NCI-H2029 (cell line): ENCODE measurements at places on chromosomes 2 and 18.

GRCh38 chr18:39365836-39366485, 1800.4 kb upstream of the CELF4 start:
- DNase-seq: no peak

DNA sequence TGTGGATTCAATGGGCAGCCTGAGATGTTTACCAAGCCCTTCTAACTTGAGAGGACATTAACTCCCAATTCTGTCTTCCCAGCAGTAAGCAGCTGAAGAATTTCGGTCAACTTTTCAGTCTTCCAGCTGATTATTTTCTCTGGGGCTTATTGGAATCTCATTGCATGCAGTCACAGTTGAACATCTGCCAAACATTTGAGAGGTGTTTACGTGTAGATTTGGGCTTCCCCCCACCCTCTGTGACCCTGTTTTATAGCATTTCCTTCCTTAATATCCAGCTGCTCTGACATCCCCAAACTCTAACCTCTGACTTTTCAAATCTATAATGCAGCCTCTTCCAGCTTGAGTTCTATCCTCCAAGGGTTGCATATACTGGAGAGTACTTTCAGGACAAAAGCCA, 16.5 kb upstream of the VIT start:
- DNase-seq: no peak

- no peak for DNase-seq
These were observed 716 bp upstream of the SLC39A10 start for GRCh38 chr2:195656161-195656858.

- DNase-seq: no peak
These were observed 692.3 kb downstream of the RNF144A start for GRCh38 chr2:7609556-7609955.

DNA sequence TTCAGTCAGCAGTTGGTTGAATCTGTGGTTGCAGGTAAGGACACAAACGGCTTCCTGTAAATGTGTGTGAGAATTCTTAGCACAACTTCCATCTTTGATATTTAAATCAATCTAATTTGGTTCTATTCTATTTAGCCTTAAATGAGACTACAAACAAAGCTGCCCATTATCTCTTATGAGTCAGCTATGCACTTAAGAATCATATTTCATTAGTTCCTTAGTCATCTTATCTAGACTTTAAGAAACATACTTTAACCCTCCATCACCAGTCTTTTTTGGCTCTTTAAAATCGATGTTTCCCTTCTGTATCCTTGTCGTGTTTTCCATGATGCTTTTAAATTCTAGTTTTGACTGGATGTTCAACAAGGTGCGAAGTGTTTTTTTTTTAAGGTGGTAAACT, 114.4 kb upstream of the TMEM200C start:
- DNase-seq: no peak

GRCh38 chr2:153138651-153139375, 339.7 kb downstream of the RPRM start:
- no peak for DNase-seq

GRCh38 chr2:206225435-206226232, 48.8 kb upstream of the ZDBF2 start:
- DNase-seq: no peak

DNA sequence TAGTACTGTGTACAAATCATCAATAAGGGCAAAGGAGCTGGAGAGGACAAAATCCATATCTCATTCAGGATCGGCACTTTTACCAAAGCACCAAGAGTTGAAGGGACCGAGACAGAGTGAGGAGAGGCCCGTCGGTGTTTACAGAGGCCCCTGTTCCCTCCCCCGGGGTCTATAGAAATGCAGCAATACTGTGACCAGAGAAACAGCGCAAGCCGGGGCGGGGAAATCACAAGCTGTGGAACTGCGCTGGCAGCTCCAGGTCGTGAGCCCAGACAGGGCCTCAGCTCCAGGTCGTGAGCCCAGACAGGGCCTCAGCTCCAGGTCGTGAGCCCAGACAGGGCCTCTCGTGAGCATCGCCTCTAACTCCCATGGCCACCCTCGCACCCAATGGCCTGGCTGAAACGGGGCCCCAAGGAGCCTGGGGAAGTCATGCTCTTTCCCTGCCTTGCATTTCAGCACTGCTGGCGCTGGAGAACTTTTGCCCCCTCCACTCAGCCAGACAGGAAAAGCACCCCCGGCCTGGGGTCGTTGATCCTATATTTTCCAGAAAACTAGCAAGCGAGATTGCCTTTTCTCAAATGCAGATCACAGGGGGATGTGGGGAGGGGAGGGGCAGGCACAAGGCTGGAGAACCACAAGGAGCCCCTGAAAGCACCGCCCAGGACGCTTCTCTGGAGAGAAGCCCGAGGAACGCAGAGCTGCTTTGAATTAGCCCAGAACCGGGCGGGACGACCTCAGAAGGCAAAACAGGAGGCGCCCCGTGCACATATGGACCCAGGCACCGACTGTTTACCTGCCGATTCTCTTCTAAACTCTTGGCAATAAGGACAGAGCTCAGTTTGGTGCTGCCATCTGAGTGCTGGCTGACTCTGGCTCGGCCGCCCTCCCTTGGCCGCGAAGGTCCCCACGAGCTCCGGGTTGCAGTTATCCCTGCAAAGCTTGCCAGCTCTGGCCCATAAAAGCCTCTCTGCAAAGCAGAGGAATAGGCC, 223.7 kb downstream of the ACKR3 start:
- DNase-seq: no peak

- no peak for DNase-seq
These were observed 24.1 kb downstream of the ACSL3 start for GRCh38 chr2:222884805-222885424.

DNA sequence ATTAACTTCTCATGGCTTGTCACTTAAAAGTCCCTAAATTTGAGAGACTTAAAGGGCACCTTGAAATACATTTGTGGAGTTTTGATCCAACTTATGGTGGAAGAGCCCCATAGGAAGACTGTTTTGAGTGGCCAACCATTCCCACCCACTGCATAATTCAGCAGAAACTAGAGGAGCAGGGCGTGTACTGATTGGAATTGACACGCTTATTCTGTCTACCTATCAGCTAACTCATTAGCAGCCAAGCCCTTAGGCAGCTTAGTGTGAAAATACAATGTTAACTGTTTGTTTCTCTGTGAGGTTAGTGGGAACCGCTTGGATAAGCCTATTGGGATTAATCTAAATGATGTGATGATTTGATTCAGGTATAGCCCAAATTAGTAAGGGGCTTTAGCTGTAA, 6.4 kb downstream of the LGALSL start:
- DNase-seq: no peak

DNA sequence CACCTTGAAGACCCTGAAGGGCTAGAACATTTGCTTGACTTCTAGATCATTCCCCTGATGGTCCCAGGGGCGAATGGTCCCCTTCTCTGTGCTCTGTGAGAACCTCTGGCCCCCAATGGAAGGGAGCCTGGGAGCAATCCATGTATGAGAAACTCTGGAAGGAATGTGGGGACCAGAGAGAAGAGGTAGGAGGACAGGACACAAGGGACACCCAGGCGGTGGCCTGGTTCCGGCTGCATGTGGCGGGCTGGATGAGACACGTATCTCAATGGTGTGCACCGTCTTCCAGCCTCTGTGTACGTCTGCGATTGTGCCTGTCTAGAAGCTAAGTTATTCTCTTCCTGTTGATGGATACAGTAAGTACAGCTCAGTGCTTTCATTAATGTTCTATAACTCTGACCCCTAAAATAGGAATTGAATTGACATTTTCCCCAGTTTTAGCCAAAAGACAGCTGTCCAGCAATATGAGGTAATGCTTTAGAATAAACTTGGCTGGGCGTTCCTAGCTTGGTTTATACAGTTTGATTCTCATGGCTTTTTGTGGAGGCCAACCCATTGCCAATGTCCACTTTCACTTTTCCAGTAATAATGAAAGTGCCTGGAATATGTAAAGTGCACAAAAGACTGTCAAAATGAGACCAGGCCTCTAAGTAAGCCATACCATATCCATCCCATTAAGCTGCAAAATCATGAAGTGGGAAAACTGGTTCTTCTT, 30.1 kb upstream of the COPS8 start:
- DNase-seq: no peak

- DNase-seq: no peak
These were observed 4.4 kb downstream of the SULT1C4 start for GRCh38 chr2:108382196-108382595.

DNA sequence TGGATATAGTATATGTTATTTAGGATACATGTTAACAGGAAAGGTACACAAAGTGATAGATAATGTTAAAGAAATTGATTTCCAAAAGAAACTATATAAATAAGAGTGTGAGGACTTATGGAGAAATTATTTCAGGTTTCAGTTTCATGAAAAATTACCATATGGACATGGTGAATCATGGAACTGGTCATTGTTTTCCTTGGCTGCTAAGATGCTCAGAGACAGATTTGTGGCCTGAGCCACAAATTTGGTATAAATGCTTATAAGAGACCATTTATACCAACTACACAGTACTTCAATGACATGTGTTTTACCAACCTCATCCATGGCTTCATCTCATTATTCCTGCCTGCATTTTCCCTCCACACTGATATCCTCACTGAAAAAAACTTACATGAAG, 188.1 kb downstream of the FMNL2 start:
- no peak for DNase-seq

- DNase-seq: no peak
These were observed 3.1 kb downstream of the GORASP2 start for GRCh38 chr2:170932166-170932565.

- no peak for DNase-seq
These were observed 64.8 kb downstream of the NCAPH start for GRCh38 chr2:96400049-96401000.

DNA sequence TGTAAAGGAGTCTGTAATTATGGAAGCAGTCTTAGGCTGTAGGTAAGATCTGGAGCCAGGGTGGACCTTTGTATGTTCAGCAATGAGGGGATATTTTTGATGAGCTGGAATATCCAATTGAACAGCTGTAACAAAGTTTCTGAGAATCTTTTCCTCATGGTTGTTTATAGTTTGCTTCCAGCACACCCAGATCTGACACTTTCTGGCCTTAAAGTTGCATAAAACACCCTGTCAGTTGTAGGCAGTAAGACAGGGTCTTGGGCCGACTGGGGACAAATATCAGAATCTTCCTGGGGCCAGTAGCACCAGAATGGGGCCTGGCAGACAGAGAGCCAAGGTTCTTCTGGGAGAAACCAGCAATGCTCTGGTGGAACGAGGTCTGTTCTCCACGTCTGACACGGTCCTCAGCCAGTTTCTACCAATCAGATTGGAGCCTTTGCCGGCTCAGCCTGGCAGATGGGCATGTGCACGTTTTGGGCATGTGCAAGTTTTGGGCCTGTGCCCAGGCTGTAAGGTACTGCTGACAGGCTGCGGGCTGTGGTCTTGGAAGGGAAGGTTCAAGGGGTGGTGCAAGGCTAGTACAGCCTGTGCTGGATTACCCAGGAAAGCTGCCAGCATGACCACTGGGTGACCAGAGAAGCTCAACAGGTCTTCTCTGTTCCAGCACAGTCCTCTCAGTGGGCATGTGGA, 89.8 kb downstream of the PRKCE start:
- DNase-seq: no peak

DNA sequence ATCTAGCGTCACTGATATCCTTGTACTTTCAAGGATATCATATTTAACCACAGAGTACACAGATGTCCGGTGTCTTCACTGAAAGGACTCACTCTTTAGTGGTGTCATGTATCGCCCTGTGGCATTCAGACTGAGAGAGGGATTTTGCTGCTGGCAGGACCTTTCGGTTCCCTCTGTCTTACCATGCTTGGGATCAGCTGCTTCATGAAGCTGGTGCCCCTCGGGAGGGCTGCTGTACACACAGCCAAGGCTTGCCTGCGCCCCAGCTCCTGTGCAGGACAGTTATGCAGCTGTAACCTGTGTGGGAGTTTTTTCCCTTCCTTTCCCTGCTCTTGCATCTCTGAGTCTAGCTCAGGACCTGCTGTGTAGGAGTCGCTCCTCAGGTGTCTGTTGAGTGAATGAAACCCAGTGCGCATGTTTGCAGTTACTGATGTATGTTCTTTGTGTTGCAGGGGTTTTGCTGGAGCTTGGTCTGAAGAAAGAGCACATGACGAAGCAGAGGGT, 64.4 kb downstream of the GREB1 start:
- peak; percentile 61 for DNase-seq

GRCh38 chr2:175175896-175176295, 5.6 kb downstream of the ATP5MC3 start:
- no peak for DNase-seq

DNA sequence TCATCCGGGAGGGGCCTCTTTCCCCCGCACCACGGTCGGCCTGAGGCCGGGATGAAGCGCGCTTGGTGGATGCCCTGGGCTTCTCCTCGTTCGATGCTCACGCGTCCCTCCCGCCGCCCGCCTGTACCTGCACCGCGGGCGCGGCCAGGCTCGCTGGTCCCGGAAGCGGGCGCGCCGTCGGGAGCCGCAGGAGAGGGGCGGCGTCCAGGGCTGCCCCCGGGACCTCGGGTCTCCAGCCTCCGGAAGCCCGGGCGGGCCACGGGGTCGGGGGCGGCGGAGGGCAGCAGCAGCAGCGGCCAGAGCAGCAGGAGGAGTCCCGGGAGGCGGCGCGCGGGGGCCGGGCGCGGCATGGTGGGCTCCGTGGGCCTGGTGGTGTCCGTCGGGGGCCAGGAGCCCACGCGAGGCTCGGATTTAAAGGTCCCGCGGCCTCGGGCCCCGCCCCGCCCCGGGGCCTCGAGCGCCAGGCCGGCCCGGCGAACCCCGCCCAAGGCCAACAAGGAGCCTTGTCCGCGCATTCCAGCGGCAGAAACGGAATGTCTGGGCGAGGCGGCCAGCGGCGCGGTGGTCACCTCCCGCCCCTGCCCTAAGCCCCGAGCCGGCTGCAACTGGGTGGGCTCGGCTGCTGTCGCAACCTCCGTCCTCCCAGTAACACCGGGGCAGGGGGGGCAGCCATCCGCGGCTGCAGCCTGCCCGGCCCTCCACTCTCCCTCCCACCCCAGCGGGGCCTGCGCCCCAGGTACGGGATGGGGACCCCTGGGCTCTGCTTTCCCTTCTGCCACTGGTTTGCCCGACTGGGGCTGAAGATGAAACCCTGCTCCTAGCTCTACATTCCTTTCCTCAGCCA, at the start of gene MATN3:
TSS of gene MATN3 (minus strand) at position 387 of the 844 bp plus-strand sequence. CDS start at position 350, 37 bp downstream.
- DNase-seq: no peak

DNA sequence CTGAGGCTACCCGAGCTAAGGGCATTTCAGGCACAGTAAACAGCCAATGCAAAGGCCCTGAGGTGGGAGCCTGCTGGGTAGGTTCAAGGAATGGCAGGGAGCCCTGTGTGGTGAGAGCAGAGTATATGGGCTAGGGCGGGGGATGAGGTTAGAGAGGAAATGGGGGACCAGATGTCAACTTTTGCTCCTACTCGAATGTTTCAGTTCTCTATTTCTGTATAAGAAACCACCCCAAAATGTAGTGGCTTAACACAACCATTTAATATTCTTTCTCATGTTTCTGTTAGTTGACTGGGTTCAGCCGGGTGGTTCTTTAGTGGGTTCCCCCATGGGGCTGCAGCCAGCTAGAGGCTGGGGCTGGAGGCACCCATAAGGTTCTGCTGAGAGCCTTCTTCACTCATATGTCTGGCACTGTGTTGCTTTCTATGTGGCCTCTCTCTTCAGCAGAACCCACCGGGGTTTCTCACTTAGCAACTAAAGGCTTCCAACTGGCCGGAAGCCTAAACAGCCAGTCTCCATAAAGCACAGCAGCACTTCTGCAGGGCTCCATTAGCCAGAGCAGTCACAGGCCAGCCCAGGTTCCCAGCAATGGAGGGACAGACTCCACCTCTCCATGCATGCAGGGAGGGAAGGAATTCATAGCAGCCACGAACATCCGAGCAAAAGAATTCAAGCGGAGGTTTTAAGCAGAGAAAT, 5.6 kb upstream of the ATOH8 start:
- no peak for DNase-seq
